ENCODE measurements at places on chromosomes 4 and X. TPM values are rescaled to one million over a fixed set of nuclear protein-coding genes. Genes with fewer than 3 reads are reported as not detected.
A peak's percentile ranks its signal among the peaks of the same experiment; 100 is the strongest.

- H3K27me3 ChIP-seq, result peaks cover 19% of the 10 kb centered on the region
- no peaks in the 10 kb centered on the region for H3K36me3 ChIP-seq
- H3K4me1 ChIP-seq, result peaks cover 11% of the 10 kb centered on the region
- no peak for DNase-seq
- no peak overlapping the region for H3K4me3 ChIP-seq
Measured at GRCh38 chrX:10505726-10506125, 114.7 kb downstream of the MID1 start.

DNA sequence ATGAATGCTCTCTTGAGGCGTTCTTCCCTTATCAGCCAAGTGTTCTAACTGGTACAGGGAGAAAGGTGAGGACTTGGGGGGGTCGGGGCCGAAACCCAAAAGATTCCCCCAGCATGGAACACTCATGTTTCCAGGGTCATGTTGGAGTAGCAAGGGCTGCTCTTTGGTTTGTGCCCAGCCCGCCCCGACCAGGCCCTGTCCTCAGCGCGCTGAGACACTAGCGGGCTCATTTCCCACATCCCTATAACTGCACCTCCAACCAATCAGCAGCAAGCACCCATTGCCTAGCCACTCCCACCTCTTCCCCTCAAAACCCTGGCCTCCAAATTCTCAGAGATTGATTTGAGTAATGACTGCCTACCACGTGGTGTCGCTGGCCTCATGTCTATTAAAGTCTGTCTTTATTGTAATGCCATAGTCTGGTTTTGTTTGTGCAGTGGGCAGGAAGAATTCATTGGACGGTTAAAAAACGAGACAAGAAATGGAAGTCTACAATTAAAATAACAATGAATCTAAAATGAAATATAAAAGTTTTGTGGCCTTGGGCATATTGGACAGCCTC lies 1928.4 kb downstream of the STIM2 start:
- H3K36me3 ChIP-seq, result no peaks in the 10 kb centered on the region
- no peak overlapping the region for H3K4me3 ChIP-seq
- no peak overlapping the region for H3K27ac ChIP-seq
- DNase-seq, result no peak

- H3K27ac ChIP-seq, result no peak overlapping the region
- H3K27me3 ChIP-seq, result peaks cover 35% of the 10 kb centered on the region
- H3K4me3 ChIP-seq, result no peak overlapping the region
- H3K4me1 ChIP-seq, result no peaks in the 10 kb centered on the region
- no peak for DNase-seq
Measured at GRCh38 chr4:8920969-8921368, 49.3 kb upstream of the HMX1 start.

DNA sequence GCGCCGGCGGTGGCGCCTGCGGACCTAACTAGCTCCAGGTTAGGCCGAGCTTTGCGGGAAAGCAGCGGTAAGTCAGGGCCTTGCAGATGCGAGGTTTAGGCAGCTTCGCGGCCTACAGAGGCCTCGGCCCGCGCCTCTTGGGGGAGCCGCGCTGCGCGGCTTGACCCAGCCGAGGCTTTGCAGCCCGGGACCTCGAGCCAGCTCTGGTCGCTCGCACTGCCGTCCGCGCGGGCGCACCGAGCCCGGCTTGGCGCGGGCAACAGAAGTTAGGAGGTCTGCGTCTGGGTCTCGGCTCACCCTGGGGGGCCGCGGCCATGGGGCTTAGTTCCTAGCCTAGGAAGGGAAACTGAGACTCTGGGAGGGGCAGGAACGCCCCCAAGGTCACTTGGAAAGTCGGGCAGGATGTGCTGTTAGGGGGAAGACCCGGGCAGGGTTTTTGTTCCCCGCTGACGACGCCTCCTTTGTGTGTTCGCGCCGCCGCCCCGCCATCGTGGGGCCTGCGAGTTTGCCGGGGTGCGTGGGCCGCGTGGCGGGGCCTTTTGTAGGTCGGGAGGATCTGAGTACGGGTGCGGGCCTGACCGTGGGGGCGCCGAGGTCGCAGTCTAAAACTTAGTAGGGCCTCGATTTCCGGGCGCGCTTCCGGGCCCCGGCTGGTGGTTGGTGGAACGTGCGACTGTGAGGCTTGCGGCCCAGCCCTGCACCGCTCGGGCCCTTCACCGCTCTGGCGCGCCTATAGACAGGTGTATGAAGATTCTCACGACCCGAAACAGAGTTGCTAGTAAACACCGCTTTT lies 482 bp downstream of the RNF4 start:
- peak overlapping the region; percentile 78 for H3K27ac ChIP-seq
- H3K27me3 ChIP-seq, result no peaks in the 10 kb centered on the region
- H3K4me3 ChIP-seq, result peak overlapping the region; percentile 84
- H3K4me1 ChIP-seq, result peaks cover 8% of the 10 kb centered on the region
- DNase-seq, result peak; percentile 60
- peaks cover 16% of the 10 kb centered on the region for H3K36me3 ChIP-seq

DNA sequence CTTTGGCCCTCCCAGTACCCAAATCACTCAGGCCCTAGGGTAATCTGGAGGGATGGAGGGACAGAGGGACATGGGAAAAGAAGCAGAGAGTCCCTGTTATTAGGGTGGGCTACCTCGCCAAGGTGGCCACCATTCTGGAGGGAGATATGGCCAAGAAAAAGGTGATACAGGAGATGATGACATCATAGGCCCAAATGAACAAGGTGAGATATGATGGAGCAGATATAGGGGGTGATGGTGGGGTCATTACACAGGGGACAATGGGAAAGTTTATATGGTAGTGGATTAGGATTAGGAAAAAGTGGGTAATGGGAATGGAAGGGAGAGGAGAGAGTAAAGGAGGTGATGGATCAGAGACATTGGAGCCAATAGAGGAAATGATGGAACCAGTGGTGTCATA lies 12.9 kb upstream of the SYP start:
- DNase-seq, result no peak
- H3K36me3 ChIP-seq, result no peaks in the 10 kb centered on the region
- no peak overlapping the region for H3K4me3 ChIP-seq
- no peaks in the 10 kb centered on the region for H3K4me1 ChIP-seq
- H3K27me3 ChIP-seq, result no peaks in the 10 kb centered on the region
- no peak overlapping the region for H3K27ac ChIP-seq

- no peak overlapping the region for H3K27ac ChIP-seq
- no peak overlapping the region for H3K4me3 ChIP-seq
- peaks cover 19% of the 10 kb centered on the region for H3K4me1 ChIP-seq
Measured at GRCh38 chrX:115372152-115372551, 82.6 kb downstream of the LUZP4 start.

DNA sequence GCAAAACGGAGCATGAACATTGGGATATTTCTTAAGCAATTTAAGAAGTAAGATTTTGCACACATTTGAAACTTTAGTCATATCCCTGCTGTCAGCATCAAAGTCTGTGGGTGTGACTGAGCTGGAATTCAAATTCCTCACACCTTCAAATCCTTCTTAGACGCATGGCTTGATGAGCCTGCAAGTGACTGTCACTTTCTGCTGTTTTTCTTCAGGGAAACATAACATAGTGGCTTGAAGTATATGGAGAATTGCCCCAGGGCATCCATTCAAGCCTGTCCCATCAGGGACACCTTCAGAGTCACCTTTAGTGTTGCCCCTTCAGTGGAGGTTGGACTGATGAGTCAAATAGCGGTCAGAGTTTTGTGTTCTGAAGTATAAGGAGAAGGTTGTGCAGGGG lies 17.4 kb downstream of the FHDC1 start:
- DNase-seq, result no peak
- H3K4me1 ChIP-seq, result peaks cover 21% of the 10 kb centered on the region
- H3K4me3 ChIP-seq, result no peak overlapping the region

DNA sequence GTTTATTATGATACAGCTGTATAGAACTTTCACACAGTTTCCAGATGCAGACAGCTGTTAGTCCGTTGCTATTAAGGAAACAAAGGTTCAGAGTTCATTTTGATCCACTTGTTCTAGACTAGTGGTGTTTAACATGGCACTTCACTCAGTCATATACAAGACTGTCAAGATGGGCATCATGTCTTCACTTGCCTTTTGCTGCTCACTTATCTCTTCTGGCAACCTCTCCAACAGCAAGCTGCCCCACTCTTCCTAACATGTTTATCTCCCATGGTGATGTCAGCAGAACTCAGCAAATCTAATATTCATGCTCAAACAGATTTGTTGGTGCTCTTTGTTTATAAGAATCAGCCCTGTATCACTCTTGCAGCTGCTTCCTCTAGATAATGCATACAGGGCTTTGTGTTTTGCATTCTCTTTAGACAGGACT lies 236.2 kb upstream of the HAND2 start:
- no peaks in the 10 kb centered on the region for H3K36me3 ChIP-seq
- H3K4me3 ChIP-seq, result no peak overlapping the region
- H3K27ac ChIP-seq, result no peak overlapping the region
- DNase-seq, result no peak
- no peaks in the 10 kb centered on the region for H3K27me3 ChIP-seq

DNA sequence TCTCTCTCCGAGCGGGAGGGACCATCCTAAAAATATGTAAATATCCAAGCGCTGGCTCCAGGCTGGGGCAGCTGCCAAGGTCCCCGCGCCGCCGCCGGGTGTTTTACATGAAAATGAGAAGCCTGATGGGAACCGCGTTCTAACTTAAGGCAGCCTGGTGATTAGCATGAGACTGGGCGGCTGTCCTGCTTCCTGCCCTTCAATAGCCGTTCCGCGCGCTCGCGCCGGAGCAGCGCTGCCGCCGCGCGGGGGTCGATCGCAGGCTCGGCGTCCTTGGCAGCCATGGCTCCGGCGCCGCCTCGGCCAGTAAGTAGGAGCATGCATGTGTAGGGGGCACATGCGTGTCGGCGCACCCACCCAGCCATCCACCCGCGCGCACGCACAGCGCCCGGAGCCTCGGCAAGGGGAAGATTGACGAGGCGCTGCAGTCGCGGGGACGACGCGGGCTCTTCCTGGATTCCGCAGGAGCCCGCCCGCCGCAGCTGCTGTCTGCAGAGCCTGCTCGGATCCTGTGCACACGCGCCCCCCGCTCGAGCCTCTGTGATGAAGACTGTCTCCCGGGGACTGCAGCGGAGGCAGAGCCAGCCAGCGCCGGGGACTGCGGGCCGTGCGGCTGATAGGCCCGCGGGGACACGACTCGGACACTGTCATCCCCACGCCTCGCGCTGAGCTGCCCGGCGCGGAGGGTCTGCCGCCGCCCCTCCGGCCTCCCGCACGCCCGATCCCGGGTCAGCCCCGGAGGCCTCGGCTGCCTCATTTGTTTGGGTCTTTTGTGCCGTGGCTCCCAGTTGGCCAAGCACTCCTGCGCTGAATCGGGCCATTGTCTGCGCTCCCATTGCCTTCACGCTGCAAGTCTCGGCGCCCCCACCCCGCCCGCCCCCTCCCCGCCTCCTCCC lies 734 bp downstream of the STOX2 start:
- peak; percentile 83 for DNase-seq
- peaks cover 54% of the 10 kb centered on the region for H3K27me3 ChIP-seq
- H3K4me1 ChIP-seq, result peaks cover 20% of the 10 kb centered on the region
- no peaks in the 10 kb centered on the region for H3K36me3 ChIP-seq
- peak overlapping the region; percentile 27 for H3K27ac ChIP-seq

DNA sequence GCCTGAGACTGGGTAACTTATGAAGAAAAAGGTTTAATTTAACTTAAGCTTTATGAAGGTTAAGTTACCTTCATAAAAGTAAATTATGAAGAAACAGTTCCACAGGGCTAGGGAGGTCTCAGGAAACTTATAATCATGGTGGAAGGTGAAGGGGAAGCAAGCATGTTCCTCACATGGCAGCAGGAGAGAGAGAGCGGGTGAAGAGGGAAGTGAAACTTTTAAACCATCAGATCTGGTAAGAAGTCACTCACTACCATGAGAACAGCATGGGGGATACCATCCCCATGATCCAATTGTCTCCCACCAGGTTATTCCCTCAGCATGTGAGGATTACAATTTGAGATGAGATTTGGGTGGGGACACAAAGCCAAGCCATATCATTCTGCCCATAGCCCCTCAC lies 944.7 kb upstream of the NDST4 start:
- no peaks in the 10 kb centered on the region for H3K36me3 ChIP-seq
- no peaks in the 10 kb centered on the region for H3K27me3 ChIP-seq
- no peak overlapping the region for H3K4me3 ChIP-seq
- H3K27ac ChIP-seq, result no peak overlapping the region
- no peaks in the 10 kb centered on the region for H3K4me1 ChIP-seq

DNA sequence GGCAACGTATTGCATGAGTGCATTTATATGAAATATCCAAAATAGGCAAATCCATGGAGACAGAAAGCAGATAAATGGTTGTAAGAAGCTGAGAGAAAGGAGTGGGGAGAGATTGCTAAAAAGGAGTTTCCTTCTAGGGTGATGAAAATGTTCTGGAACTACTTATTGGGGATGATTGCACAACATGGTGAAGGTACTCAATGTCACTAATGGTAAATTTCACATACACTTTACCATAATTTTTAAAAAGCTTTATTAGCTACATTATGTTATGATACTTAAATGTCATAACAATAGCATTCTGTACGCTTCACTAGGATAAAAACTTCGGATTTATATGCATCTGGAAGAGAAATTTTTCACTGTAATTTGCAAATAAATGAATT lies 56.7 kb upstream of the WDR19 start:
- H3K27me3 ChIP-seq, result no peaks in the 10 kb centered on the region
- no peaks in the 10 kb centered on the region for H3K4me1 ChIP-seq
- no peaks in the 10 kb centered on the region for H3K36me3 ChIP-seq
- H3K27ac ChIP-seq, result no peak overlapping the region
- DNase-seq, result no peak

- no peaks in the 10 kb centered on the region for H3K4me1 ChIP-seq
- no peak overlapping the region for H3K4me3 ChIP-seq
- no peak overlapping the region for H3K27ac ChIP-seq
- peaks cover 4% of the 10 kb centered on the region for H3K36me3 ChIP-seq
Measured at GRCh38 chrX:22043872-22044271, 11.7 kb downstream of the PHEX start.

DNA sequence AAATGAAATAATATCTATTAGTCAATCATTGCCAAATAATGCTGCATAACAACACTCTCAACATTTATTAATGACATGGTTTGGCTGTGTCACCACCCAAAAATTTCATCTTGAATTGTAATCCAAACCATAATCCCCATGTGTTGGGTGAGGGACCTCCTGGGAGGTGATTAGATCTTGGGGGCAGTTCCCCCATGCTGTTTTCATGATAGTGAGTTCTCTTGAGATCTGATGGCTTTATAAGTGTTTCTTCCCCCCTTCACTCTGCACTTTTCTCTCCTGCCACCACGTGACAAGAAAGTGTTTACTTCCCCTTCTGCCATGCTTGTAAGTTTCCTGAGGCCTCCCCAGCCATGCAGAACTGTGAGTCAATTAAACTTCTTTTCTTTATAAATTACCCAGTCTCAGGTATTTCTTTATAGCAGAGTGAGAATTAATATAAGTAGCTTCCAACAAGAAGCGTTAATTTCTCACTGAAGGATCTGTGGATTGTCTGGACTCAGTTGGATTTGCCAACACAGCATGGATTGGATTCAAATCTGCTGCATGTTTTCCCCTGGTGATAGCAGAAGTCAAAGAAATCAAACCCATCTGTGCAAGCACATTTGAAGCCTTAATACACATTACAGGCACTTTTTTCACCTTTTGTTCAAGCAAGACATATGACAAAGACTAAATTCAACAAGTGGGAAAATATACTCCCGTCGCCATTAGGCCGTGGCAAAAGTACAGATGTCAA lies 216.6 kb downstream of the PDGFC start:
- no peak overlapping the region for H3K4me3 ChIP-seq
- H3K27me3 ChIP-seq, result no peaks in the 10 kb centered on the region
- H3K27ac ChIP-seq, result no peak overlapping the region
- H3K4me1 ChIP-seq, result no peaks in the 10 kb centered on the region
- DNase-seq, result no peak

The RTL3 gene
- total RNA-seq, result not detected

The ARHGAP4 gene
- 17.9 TPM for total RNA-seq

The MMRN1 gene
- total RNA-seq, result 0.37 TPM

The SSX1 gene
- not detected for total RNA-seq

The DDIT4L gene
- total RNA-seq, result 26.9 TPM

The ADH6 gene
- not detected for total RNA-seq

The NOCT gene
- total RNA-seq, result 5.7 TPM

The PAK3 gene
- total RNA-seq, result 12.5 TPM

The BEND2 gene
- not detected for total RNA-seq
